Stimulated activated CD8-positive, alpha-beta memory T cell treated with anti-CD3 and anti-CD28 coated beads, Interleukin-4, amount 100 ng/mL, for 24 hours (primary cell): ENCODE measurements at places on chromosomes 3 and 15.

GRCh38 chr3:97821287-97821773 lies 481 bp upstream of the CRYBG3 start:
- DNase-seq, result peak; percentile 29

GRCh38 chr3:134640378-134640777 lies 10.4 kb downstream of the KY start:
- no peak for DNase-seq

GRCh38 chr3:134190250-134190649 lies 60.4 kb downstream of the RYK start:
- no peak for DNase-seq

- DNase-seq, result no peak
Measured at GRCh38 chr15:60964527-60964926, 264.6 kb downstream of the RORA start.

DNA sequence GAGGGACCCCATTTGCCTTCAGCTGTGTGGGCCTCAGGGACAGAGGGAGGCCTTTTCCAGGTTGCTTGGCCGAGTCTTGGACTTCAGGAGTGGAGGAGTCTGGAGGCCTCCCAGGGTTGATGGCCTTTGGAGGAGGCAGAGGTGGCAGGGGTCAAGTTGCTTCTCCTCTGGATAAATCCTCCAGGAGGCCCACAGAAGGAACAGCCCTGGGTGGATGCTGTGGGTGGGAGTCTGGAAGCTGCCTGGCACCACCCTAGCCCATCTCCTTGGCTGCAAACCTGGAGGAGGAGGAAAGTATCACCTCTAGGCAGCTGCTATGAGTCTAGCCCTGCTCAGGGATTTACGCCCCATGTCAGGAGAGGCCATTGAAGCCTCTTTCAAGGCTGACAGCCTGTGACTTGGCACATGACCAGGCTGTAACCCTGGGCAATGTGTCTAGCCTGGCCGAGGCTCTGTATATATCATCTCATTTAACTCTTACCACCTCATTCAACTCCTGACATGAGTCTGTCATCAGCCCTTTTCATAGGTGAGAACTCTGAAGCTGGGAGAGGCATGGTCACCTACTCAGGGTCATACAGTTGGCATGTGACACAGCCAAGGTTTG lies 2.9 kb upstream of the PRKCD start:
- DNase-seq, result no peak

GRCh38 chr3:172031996-172032395 lies 7.4 kb upstream of the FNDC3B start:
- DNase-seq, result no peak

DNA sequence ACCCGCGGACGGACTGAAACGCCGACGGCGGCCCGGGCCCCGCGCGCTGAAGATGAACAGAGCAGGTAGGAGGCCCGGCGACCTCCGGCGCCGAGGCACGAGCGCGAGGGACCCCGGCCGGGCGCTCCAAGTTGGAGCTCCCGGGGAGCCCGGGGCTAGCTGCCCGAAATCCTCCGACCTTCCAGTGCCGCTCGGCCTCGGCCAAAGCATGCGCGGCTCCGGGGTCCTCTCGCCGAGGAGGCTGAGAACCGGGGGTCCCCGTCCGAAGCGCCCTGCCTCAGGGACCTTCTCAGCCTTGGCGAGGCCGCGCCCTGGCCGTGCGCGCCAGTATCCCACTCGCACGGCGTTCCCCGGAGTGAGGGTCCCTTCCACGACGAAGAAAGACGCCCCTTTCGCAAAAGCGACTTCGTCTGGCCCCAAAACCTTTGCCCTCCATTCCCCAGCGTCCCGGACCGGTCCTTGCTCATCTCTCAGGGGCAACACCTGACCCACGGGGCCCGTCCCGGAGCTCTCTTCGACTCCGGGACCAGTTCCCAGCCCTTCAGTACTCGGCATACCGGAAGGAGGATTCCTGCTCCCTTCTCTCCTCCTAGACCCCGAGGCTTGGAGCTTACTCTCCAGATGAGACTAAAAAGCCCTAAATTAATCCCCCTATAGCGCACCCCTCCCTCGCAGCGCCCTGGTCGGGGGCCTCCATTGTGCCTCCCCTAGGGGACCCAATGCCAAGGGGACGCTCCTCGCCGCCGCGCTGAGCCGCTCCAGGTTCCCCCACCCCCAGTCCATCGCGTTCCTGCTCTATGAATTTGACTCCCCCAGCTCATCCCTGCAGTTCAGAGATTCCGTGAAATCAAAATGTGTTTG lies 7.7 kb upstream of the FGD5 start:
- no peak for DNase-seq

DNA sequence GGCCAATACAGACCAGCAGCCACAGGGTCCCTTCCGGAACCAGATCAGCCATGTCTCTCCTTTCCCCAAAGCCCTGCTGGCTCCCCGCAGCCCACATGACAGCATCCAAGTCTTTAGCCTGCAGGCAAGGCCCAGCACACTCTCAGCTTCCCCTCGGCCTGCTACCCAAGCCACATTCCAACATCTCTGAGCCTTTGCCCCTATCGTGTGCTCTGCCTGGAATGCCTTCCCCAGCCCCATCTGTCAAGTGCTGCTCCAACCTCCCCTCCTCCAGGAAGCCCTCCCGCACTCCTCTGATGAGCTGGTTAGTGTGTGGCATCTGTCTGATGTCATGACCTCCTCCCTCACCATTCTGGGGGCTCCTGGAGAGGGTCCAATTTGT lies 8.5 kb downstream of the PLXND1 start:
- no peak for DNase-seq

GRCh38 chr3:42014458-42014920 lies 52.6 kb upstream of the ULK4 start:
- no peak for DNase-seq

GRCh38 chr15:60539016-60539415 lies 60.1 kb upstream of the ICE2 start:
- DNase-seq, result no peak

DNA sequence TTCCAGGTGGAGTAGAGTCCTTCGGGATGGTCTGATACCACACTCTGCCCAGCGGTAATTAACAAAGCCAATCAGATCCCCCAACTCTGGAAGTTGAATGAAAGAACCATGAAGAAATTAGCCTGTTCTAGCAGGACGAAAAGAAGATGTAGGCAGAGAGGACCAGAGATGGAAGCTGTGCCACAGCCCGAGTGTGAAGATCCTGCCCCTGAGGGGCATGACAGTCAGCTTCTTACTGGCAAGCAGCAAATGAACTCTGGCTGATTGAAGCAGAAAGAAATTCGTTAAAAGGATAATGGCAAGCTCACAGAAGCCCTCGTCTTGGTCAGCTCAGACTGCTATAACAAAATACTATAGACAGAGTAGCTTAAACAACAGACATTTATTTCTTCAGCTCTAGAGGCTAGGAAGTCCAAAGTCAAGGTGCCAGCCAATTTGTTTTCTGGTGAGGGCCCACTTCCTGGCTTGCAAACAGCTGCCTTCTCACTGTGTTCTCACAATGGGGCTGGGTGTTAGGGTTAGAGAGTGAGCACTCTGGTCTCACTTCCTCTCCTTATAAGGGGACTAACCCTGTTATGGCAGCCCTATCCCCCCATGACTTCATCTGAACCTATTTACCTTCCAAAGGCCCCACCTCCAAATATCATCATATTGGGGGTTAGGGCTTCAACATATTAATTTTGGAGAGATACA lies 307.1 kb downstream of the VPS13C start:
- DNase-seq, result no peak

DNA sequence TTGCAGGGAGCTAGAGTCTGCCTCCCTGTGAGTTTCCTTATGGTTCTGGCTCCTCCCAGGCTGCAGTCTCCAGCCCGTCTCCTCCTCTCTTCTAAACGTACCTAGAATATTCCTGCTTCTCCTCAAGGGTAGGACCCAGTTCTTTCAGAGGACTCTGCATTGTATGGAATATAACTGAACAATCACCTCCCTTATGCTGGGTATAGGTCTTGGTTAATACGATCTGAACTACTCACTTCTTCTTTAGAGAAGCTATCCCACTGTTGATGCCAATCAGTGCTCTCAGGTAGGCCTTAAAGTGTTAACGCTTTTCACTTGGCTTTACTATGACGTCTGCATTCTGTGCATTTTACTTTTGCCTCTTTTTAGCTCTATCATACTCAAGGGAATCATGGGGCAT lies 98.5 kb downstream of the WNT7A start:
- DNase-seq, result no peak

DNA sequence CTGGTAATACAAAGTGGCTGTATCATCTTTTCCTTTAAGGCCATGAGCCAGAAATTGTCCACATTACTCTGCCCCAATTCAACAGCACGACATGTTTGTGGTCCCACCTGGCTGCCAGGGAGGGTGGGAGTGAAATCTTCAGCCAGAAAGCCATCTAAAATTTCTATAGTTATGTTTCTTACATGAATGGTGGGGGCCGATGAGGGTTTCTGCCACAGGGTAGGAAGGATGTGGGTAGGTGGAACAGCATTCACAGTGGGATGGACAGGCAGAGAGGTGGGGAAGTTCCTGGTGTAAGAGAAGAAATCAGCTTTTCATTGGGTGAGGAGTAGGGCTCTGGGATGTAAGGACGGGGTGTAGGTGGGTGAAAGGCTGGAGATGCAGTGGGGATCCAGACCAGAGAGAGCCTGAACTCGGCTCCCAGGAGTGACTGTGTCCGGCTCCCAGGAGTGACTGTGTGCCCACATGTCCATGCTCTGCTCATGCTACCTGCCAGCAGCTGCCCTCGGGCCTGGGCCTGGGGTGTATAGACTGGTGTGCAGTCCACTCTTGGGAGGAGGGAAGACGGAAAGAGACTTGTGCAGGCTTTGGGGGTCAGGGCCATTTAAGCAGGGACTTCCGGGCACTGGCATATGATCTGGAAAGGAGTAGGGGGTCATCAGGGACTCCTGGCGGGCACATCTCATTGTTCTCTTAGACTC lies 3.8 kb upstream of the FBLN2 start:
- DNase-seq, result no peak

GRCh38 chr15:62431817-62432216 lies 266.7 kb upstream of the C2CD4B start:
- no peak for DNase-seq

GRCh38 chr3:157373783-157374182 lies 62.9 kb upstream of the PTX3 start:
- no peak for DNase-seq

- DNase-seq, result no peak
Measured at GRCh38 chr15:92323525-92323924, 70.2 kb upstream of the ST8SIA2 start.

- DNase-seq, result no peak
Measured at GRCh38 chr3:32719335-32719734, 34.3 kb downstream of the CNOT10 start.

DNA sequence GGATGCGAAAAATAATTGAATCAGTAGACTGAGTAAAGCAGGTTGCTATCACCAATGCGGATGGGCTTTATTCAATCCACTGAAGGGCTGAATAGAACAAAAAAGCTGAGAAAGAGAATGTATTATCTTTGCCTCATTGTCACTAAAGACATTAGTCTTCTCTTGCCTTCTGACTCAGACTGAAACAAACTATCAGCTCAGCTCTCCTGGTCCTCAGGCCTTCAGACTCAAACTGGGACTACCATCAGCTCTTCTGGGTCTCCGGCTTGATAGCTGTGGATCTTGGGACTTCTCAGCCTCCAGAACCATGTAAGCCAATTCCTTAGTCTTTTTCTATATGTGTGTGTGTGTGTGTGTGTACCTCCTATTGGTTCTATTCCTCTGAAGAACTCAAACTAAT lies 12.6 kb downstream of the IFT57 start:
- no peak for DNase-seq

- no peak for DNase-seq
Measured at GRCh38 chr15:77881950-77882349, 195.6 kb downstream of the TBC1D2B start.

GRCh38 chr15:99303907-99304306 lies 52.6 kb downstream of the LRRC28 start:
- no peak for DNase-seq
